ENCODE measurements at places on chromosomes 13 and 19.
A peak's percentile ranks its signal among the peaks of the same experiment; 100 is the strongest.

DNA sequence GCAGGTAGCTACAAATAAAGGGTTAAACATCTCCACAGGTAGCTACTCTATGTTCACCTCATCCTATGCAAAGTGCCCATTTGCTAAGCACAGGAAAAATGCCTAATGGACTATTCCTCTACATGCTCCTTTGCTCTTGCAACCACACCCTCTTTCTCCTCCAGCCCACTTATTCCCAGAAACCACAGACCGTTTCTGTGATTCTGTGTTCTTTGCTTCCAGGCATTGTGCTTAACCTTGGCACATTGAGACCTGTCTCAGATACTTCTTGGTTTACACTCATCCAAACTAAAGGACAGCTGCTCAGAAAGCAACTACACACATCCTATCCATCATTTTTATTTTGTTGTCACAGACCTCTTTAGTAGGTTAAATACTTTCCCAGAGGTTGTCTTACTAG is 785.0 kb upstream of the MIR17HG start:
- no peak for DNase-seq

DNA sequence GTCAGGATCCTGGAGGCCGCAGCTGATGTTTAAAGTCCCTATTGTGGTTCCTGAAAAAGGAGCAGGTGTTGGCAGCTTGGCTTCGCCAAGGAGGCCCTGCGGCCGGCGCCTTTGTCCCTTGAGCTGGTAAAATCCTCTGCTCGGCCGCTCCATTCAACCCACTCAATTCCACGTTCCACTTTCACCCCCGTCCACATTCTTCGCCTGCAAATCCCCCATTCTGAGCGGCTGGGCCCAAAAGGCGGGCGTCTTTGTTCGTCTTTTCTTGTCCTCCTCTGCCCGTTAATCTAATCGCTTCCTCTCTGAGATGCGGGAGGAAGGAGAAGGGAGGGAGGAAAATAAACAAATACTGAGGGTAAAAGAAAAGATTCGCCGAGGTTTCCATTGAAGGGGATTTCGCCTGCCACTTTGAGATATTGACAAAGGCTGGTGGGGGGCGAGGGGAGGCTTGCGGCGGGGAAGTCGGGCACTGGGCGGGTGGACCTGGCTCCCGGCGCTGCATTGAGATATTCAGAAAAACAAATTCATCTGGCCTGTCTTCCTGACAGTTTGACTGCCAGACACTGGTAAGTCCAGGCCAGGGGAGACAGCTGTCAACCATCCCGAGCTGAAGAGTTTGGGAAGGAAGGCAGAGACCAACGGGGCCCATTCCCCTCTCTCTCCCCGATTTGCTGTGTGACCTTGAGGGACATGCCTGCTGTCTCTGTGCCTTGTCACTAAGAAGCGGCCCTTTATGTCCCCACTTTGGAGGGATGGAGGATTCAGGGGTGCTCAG is 37.6 kb downstream of the ZNRF4 start:
- no peak for DNase-seq

DNA sequence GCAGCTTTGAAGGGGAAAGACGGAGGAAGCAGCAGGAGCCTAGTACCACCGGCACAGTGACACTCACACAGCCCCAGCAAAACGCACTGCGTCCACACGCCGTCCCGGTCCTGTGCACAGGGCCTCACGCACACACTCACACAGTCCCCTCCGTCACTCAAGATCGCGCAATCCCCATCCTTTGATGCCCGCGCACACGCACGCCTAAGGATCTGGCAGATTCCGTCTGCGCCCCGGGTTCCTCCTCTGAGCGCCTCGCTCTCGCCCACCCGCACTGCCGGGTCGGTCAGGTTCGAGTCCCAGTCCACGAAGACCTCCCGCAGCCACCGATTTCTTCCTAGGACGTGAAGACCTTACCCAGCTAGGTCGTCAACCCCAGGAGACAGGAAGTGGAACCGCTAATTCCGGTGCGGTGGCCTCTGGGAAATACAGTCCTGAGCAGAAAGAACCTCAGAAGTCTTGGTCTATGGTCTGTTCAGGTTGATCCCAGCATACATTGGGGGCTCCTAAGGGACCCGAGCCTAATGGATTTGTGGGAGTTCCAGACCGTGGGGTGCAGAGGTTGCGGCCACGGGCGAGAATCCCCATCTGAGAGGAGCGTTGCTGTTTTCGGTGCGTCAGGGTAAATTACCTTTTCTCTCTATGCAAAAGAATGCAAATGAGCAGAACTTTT is at the start of gene ZNF780B:
ZNF780B (minus strand) TSS at position 400 of the 673 bp plus-strand sequence. CDS start 5,899 bp downstream, outside the sequence.
- DNase-seq, result peak; percentile 64

GRCh38 chr13:74883834-74884233 is 598.1 kb downstream of the TBC1D4 start:
- no peak for DNase-seq

Measured in suppressor macrophage treated with lipopolysaccharide for 4 hours (primary cell).